ENCODE measurements at places on chromosomes 16 and 17.
A peak's percentile ranks its signal among the peaks of the same experiment; 100 is the strongest.

DNA sequence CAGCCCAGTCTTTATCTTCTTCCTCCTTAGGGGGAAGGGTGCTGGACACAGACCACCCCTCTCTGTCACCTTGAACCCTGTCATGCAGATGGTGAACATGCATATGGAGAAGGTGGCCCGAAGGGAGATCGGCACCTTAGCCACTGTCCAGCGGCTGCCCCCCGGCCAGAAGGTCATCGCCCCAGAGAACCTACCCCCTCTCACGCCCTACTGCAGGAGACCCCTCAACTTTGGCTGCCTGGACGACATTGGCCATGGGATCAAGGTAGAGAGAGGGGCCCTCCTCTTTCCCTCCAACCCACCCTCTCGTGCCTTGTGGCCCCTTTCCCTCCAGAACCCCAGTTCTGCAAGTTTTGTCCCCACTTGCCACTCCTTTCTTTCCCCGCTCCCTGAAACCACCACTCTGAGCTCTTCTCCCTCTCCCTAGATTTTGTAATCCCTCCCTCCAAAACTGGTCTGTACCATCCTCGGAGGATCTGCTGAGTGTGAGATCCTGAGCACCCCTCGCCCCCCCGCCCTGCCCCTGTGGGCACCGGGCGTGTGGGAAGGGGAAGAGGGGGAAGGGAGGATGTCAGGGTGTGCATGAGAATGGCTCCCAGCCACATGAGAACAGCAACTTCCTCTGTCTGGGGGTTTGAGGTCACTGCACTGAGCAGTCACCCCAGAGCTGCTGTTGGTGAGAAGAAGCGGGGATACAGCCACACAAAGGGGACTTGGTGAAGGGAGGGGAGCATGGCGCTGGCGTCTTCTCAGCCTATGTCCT lies 7.3 kb downstream of the ABI3 start:
- peaks cover 82% of the 10 kb centered on the region for H3K4me1 ChIP-seq
- no peak overlapping the region for H3K4me3 ChIP-seq
- peak; percentile 96 for DNase-seq
- peak overlapping the region; percentile 99 for H3K27ac ChIP-seq
- H3K36me3 ChIP-seq: peaks cover 13% of the 10 kb centered on the region

DNA sequence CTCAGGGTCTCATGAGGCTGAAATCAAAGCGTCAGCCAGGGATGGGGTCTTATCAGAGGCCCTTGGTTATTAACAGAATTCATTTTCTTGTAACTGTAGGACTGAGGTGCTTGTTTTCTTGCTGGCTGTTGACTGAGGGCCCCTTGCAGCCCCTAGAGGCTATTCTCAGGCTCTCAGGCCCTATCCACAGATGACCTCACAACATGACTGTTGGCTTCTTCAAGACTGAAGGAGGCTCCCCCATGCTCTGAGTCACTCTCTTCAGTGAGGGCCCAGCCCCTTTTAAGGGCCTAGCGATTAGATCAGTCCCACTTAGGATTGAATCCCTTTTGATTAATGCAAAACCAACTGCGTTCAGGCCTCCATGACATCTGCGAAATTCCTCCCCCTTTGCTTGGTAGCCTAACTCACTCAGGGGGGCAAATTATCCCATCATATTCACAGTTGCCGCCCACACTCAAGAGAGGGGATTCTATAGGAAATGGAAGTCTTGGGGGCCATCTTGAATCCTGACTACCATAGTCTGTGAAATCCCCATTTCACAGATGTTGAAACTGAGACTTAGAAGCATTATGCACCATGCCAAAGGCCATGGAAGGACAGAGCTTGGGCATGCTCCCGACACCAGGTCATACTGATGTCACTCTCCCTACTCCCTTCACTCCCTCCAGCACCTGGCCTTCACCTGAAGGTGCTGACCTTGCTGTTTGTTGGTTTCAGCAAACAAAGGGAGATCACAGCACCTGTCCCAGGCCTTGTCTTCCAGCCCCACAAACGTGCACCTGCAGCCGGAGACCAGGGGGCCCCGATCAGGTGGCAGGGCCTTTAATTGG lies 592.3 kb downstream of the MAF start:
- H3K4me1 ChIP-seq: no peaks in the 10 kb centered on the region
- H3K4me3 ChIP-seq: no peak overlapping the region
- H3K27ac ChIP-seq: no peak overlapping the region

DNA sequence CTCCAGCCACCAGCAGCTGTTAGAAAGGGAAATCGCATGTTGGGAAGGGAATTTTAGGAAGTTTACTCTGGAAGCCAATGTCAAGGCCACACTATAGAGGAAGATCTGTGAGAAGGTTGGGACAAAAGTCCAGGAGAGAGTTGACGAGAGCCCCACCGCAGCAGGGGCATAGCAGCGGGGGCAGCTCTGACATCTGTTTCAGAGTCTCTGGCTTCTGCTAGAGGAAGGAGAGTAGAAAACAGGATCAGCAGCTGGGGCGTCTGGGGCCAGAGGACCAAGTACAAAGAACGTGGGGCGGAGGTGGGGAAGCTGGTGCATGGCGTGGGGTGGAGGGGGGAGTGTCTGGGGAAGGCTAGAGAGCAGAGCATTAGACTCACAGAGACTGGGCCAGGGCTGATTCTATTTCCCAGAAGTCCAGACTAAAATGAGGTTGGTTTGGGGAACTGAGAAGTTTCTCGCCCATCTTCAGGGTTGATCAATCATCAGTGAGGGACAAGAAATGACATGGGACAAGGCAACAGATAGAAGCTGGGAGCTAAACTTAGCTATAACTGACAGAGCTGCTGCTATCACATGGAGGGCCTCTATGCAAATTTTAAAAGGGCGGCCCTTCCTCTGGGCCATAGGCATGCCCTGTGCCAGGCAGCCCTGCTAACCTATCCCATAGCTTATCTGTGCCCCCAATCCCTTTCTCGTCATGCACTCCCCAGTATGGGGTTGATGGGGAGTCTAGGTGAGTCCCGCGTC lies 1.2 kb downstream of the RABEP2 start:
- H3K4me3 ChIP-seq: no peak overlapping the region
- no peak overlapping the region for H3K27ac ChIP-seq
- no peaks in the 10 kb centered on the region for H3K27me3 ChIP-seq
- H3K36me3 ChIP-seq: peaks cover 12% of the 10 kb centered on the region
- no peak for DNase-seq

GRCh38 chr17:33520426-33521330 lies 227.6 kb upstream of the ASIC2 start:
- no peaks in the 10 kb centered on the region for H3K36me3 ChIP-seq
- H3K4me3 ChIP-seq: no peak overlapping the region
- peaks cover 5% of the 10 kb centered on the region for H3K4me1 ChIP-seq
- DNase-seq: no peak

DNA sequence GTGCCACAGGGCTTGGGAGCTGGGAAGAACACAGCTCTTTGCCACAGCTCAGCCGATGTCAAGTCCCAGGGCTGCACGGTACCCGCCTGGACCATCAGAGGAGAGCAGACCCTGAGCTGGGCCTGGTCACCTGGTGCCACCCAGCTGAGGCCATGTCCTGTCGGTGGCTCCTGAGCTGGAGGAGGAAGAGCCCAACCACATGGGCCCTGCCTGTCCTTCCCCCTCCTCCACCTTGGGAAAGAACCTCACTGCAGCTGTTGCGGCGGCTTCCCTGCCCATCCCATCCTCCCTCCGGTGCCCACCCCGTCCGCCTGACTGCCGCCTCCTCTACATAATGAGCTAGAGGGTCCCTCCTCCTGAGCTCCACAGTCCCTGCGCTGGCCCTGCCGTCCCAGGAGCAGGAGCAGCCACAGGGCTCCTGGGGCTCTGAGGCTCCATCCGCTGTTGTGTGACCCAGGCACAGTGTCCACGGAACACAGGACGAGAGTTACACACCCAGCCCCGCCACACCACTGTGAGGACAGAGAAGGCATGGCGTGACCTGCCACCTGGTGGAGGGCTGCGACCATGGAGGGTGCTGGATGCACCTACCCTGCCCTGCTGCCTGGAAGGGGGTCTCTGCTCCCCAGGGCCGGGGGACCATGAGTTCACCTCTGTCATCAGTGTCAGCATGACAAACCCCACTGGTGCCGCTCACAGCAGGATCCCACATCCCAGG lies 21.4 kb upstream of the CHMP6 start:
- no peak overlapping the region for H3K4me3 ChIP-seq
- H3K4me1 ChIP-seq: peaks cover 15% of the 10 kb centered on the region
- no peak overlapping the region for H3K27ac ChIP-seq
- DNase-seq: no peak

DNA sequence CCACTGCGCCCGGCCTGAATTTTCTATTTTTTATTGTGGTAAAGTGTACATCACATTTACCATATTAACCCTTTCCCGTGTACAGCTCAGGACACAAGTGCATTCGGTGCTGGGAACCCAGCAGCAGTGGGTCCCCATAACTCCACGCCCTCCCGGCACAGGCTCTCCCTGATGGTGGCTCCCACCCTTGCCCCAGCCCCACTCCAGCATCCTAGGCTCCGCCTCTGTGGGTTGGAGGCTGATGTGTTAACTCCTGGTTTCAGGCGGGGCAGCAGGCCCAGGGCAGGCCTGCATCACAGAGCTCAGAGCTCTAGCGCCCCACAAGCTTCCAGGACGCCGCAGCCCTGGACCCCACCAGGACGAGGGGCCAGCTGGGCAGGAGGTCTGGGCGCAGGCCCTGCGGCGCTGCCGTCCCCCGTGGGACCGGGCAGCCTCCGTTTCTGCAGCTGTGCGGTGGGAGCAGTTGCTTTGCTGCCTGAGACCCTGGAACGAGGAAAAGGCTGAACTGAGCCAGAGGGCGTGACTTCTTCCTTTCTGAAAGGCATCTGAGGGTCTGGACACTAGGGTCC lies 19.6 kb downstream of the ZFPM1 start:
- H3K4me1 ChIP-seq: no peaks in the 10 kb centered on the region
- no peaks in the 10 kb centered on the region for H3K27me3 ChIP-seq
- H3K4me3 ChIP-seq: no peak overlapping the region
- H3K27ac ChIP-seq: no peak overlapping the region
- H3K36me3 ChIP-seq: no peaks in the 10 kb centered on the region

- DNase-seq: no peak
- no peaks in the 10 kb centered on the region for H3K4me1 ChIP-seq
- no peak overlapping the region for H3K4me3 ChIP-seq
- no peaks in the 10 kb centered on the region for H3K36me3 ChIP-seq
Measured at GRCh38 chr17:67035131-67036083, 8.9 kb upstream of the CACNG1 start.

Measured in CD14-positive monocyte (primary cell).